ENCODE measurements at places on chromosomes 7 and 10.

DNA sequence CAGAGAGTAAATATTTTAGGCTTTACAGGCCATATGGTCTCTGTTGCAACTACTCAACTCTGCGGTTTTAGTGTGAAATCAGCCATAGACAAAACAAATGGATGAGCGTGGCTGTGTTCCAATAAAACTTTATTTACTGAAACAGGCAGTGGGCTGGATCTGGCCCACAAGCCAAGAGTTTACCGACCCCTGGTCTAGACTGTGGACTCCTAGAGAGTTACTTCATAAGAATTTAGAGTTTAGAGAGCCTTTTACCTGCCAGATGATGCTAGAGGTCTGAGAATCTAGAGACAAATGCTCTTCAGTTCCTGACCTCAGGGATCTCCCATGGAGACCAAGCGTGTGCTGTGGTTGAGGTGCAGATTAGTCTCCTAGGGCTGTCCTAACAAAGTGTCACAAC is 174.8 kb downstream of the PTEN start:
- peak; percentile 10 for DNase-seq

- no peak for DNase-seq
Observed at GRCh38 chr7:82851121-82851520, 311.6 kb downstream of the PCLO start.

- DNase-seq: no peak
Observed at GRCh38 chr7:1990001-1990670, 242.6 kb downstream of the MAD1L1 start.

GRCh38 chr7:6269527-6269926 is 2.9 kb downstream of the CYTH3 start:
- no peak for DNase-seq

- peak; percentile 62 for DNase-seq
Observed at GRCh38 chr7:22853674-22854157, 31.1 kb upstream of the TOMM7 start.

- DNase-seq: no peak
Observed at GRCh38 chr7:20738518-20739481, 47.9 kb downstream of the SP8 start.

DNA sequence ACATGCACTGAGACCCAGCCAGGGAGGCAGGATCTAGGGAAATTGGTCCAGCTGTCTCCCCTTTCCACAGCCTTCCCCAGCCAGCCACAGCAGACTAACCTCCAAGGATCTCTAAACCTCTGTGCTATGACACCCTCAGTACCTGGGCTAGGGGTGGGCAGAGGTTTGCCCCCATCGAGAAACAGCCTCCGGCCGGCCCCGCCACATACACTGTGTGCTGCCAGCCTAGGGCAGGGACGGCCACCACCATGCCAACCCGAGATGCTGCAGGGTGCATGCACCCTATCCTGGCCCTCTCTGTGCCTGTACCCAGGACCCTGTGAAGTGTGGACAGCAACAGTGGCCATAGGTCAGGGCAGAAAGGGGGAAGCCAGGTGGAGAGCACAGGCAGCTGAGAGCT is 58.1 kb downstream of the PARP12 start:
- DNase-seq: no peak

- DNase-seq: no peak
Observed at GRCh38 chr7:98697485-98698240, 80.6 kb downstream of the NPTX2 start.

GRCh38 chr7:522071-522950 is 2.7 kb upstream of the PDGFA start:
- DNase-seq: no peak

GRCh38 chr10:112307358-112308124 is 24.3 kb downstream of the TECTB start:
- DNase-seq: peak; percentile 5

DNA sequence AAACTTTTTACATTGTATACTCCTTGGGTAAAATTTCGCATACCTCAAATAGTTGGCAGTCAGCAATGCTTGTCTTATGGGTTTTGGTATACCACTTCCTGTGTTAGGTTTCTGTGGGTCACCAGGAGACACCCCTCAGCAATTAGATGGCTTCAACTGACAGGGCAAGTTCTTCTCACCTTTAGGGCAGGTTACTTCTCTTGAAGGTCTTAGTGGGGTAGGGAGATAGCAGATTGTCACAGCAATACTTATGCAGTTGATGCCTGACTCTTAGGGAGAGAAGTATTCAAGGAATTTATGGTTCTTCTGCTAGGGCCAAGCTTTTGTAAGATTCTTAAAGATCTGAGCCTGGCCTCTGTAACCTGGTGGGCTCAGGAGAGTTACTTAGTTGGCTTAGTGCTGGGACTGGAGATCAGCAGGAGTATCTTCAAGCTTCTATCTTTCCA is 42.9 kb downstream of the MKLN1 start:
- no peak for DNase-seq

DNA sequence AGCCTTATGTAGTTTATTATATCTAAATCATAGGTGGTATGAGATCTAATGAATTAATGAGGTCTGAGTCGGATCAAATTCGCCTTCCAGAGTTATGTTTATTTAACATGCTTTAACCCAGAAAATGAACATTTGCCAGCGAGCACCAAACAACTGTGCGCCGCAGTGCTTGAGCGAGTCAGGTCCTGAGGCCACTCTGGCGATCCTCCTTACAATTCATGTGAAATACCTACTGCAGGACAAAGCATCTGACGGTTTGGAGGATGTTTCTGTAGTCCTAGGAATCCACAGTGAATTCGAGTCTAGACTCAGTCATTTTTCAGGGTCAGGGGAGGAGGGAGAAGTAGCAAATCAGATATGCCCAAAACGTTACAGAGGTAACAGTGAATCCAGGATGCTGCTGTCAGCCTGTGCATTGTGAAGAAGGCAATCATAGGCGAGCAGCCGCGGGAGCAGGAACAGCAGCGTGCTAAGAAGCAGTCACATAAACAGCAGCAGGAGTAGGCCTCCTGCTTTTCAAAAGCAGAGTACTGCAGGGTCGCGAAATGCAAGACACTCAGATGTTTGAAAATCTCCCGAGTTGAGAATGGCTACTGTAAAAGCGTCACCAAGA is 120.2 kb downstream of the CACNB2 start:
- no peak for DNase-seq

- DNase-seq: no peak
Observed at GRCh38 chr10:74851831-74852230, 25.4 kb downstream of the KAT6B start.

DNA sequence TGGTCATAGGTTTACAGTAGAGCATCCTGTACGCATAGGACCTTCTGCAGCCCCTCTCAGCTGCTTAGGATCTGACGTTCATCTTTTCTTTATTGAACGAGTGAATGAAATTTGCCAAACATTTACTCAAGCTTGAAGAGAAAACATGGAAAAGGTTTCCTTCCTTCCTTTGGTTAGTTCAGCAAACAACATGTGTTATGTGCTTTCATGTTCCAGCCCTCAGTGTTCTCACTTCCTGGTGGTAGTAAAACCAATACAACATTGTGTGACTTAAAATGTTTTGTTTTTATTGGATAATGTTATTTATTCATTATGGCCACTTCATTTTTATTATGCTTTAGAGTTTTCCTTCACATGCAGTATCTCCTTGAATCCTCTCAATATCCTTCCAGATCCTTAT is 1.4 kb upstream of the CDCA7L start:
- no peak for DNase-seq

GRCh38 chr10:100245484-100246220 is 16.3 kb upstream of the CHUK start:
- DNase-seq: no peak

DNA sequence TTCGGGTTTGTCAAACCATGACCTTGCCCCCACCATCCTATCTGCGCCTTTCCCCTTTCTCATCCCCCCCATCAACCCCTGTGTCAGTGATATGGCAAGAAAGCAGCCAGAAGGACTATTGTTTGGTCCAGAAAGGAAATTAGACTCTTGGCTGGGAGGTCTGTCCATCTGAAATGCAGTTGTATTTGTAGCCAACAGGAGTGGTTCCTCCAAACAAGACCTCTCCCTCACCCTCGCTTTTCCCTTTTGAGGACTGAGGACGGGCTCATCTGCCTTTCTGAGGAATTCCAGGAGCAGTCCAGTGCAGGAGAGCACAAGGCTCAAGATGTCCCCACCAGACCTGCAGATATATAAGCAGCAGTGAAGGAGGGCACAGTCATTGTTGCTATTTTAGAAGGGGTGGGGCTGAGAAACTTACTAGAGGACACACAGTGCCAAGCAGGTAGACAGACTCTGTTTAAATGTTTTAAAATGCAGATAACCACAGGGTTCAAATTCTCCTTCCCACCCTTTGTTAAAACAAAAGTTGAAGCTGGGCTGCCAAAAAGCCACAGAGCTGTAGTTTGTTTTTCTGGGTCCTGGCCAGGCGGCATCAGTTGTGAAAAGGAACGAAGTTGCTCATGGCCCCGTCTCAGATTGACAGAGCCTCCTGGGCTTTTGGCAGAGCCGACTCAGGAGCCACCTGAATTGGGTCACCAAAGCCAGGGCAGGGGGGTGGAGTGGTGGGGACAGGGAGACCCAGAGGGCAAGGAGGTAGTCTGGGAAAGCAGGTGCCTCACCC is 37.3 kb downstream of the CYP17A1 start:
- no peak for DNase-seq

DNA sequence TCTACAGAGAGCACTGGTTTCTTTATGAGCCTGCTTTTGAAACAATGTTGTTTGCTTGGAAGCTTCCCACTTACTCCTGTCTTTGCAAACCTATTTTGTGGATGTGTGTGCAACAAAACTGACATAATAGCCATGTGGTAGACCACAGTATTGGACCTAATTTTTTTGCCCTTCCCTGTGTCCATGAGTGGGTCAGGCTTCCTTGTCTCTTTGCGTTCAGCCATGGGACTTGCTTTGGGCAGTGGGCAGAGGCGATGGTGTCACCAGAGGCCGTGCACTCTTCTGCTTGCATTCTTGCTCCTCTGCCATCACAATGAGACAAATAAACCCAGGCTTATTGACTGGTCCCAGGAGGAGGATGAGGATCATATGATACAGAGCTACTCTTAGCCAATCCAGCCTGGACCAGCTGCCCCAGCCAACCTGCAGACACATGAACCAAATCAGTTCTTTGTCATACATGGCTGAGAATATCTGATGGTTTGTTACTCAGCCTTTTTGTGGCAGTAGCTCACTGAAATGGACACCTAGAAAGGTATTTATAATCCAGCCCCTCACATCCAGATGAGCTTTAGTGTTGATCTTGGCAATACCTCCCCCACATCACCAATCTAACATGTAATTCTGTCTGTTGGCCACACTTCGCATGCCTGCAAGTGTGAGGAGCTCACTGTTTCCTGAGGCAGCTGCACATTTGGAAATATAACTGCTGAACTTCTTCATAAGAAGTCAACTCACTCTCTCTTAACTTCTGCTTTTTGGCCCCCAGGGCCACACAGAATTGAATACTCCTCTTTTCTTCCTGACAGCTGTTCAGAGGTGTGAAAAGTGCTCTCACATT is 427.8 kb upstream of the ZMIZ1 start:
- DNase-seq: peak; percentile 82

GRCh38 chr10:48194830-48195229 is 79.7 kb downstream of the FRMPD2 start:
- DNase-seq: no peak

- DNase-seq: no peak
Observed at GRCh38 chr7:90791596-90791995, 195.5 kb downstream of the CDK14 start.

DNA sequence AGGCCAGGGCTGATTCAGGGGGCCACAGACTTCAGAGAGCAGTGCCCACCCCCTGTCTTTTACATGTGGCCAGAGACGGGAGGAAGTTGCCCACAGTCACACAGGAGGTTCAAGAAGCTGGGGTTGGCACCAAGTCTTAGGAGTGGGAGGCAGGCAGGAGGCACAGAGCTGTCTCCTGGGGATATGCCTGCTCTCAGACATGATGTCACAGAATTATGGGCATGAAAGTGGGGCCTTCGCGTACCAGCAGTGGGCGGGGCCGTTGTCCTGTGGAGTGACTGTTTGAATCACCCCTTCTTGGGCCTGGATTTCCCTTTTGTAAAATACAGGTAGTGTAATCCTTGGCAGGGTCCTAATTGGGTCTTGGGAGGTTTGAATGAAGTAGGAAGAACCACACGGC is 81.2 kb upstream of the PPIF start:
- no peak for DNase-seq

DNA sequence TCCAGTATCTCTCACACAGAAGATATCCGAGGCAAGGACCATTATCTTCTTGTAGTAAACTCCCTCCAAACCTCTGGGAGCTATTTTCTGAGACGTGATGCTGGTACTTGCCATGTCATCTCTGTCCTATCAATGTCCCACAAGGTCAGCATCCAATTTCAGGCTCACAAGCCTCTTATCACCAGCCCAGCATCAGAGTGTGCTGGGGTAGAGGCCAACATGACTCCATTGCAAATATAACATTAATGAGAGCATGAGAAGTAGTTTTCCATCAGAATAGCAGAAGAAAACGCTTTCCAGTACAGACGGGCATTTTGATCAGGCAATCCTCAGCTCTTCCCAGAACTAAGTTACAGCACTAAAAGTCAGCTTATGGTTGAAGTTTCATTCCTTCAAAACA is 5.6 kb downstream of the MORN4 start:
- no peak for DNase-seq

GRCh38 chr10:12162927-12163326 is 32.8 kb downstream of the NUDT5 start:
- DNase-seq: no peak

DNA sequence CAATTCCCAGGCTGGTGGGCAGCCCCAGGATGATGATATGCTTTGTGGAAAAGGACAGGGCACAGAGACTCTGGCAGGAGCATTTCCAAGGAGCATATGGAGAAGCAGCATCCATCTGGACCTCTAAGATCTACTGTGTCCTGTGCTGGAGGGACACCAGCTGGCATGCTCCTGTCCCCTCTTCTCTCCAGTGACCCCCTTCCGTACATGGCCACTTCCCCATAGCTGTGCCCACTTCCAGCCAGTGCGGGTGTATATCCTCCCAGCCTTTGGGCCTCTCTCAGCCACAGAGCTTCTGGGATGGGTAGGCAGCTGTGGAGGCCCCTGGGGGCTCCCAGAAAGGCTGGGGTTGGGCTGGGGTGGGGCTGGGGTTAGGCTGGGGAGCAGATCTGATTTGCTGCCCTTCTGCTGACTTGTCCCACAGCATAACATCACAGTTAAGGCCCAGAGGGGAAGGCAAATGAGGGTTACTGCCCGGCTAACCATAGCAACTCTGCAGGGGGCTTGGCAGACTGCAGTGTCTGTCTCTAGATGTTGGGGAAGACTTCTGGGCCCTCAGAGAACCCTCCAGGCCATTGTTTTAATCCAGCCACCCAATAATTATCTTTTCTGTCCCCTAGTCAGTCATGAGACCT is 6.3 kb downstream of the NPFFR1 start:
- no peak for DNase-seq

- DNase-seq: no peak
Observed at GRCh38 chr10:32199714-32200394, 143.6 kb upstream of the KIF5B start.
